AG04450 (cell line): ENCODE measurements at places on chromosomes 11 and 22.

- no peak for DNase-seq
Measured at GRCh38 chr11:78949976-78950690, 375.5 kb upstream of the NARS2 start.

DNA sequence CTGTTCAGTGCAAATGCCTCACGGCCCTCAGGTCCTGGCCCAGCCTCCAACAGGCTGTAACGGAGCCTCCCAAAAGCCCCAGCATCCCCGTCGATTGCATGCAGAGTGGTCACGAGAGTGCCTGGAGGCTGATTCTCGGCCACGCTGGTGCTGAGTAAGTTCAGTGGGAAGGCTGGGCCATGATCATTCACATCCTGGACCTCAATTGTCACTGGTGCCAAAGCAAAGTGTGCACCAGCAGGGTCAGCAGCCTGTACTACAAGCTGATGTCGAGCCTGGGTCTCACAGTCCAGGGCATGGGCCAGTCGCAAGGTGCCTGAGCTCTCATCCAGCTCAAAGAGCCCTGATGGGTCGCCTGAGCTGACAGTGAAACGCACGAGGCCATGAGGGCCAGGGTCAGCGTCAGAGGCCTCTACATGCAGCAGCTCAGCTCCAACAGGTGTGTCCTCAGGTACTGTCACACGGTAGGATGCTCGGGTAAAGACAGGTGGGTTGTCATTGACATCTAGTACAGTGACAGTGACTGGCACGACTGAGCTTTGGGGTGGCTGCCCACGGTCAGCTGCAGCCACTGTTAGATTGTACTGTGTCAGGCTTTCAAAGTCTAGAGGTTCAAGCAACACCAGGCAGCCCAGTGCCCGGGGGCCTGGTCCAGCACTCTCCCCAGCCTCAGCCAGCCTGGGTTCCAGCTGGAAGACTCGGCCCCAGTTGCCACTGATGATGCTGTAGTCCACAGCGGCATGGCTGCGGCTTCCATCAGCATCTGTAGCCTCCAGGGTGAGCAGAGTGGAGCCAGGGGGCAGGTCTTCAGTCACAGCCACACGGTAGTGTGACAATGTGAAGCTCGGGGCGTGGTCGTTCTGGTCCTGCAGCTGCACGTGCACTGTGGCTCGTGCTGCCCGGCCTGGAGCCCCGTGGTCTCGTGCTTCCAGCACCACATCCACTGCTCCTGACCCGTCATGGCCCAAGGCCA lies 4.5 kb upstream of the TPP1 start:
- DNase-seq: no peak

- DNase-seq: no peak
Measured at GRCh38 chr11:17389211-17389956, 925 bp upstream of the KCNJ11 start.

GRCh38 chr11:7320306-7320705 lies 68.6 kb downstream of the SYT9 start:
- no peak for DNase-seq

DNA sequence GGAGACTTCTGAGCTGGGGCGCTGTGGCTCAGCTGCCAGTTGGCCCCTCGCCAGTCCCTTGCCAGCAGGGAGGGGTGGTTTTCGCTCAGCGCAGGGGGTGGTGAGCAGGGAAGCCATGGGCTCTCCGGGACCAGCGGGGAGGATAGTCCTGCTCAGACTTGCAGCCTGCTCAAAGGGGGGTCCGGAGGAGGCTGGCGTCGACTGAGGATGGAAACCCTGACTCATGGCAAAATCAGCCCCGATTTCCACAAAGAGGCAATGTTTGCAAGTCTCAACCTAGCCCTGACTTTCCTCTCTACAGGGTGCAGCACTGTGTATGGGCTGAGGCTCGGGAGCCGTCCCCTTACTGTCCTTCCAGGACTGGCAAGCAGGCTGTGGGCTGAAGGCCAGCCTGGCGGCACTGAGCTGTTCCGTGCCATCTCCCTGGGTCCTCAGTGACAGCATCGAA lies 35.1 kb downstream of the FBLN1 start:
- DNase-seq: peak; percentile 59

DNA sequence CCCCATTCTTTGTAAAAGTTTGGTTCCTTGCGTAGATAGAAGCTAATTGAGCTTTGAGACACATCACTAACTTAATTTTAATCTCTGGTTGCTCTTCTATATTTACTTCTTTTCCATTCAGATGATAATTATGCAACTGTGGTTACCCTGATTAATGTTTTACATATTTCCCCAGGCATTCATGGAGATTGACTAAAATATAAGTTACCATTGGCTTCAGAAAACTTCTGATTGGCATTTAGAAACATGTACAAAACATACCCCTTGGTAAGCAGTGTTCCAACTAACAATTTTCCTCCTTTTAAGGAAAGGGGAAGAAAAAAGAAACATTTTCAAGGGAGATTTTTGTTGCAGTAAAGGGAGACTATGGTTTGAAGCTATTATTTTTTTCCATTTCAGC lies 43.9 kb downstream of the FAT3 start:
- DNase-seq: no peak

DNA sequence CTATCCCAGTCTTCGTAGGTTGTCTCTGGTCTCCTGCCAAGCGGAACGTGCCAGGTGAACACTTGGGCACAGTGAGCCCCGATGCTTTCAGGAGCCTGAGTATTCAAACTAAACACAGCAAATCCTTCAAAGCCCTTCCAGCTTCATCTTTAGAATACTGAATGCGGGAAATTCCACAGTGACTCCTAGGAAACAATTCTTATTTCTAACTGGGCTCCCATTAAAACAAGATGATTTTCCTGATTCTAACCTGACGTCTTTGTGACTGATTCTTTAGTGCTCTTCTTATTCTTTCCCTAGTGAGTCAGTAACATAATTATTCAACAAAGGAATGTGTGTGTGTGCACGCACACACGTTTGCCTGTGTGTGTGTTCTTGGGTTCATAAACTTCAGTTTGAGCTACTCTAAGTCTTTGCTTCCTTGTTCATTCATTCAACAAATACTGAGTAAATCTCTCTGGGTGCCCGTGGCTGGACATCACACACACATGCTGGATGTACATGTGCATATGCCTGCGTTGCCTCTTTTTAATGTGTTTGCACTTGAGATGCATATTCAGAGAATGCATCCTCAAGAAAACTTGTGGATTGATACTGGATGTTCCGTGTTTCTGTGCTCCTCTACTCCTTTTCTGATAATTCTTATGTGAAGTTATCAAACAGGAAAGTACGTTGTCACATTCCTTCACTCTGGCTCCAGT lies 134.5 kb downstream of the WNT7B start:
- peak; percentile 15 for DNase-seq

- no peak for DNase-seq
Measured at GRCh38 chr22:28956506-28956905, 73.1 kb downstream of the ZNRF3 start.

DNA sequence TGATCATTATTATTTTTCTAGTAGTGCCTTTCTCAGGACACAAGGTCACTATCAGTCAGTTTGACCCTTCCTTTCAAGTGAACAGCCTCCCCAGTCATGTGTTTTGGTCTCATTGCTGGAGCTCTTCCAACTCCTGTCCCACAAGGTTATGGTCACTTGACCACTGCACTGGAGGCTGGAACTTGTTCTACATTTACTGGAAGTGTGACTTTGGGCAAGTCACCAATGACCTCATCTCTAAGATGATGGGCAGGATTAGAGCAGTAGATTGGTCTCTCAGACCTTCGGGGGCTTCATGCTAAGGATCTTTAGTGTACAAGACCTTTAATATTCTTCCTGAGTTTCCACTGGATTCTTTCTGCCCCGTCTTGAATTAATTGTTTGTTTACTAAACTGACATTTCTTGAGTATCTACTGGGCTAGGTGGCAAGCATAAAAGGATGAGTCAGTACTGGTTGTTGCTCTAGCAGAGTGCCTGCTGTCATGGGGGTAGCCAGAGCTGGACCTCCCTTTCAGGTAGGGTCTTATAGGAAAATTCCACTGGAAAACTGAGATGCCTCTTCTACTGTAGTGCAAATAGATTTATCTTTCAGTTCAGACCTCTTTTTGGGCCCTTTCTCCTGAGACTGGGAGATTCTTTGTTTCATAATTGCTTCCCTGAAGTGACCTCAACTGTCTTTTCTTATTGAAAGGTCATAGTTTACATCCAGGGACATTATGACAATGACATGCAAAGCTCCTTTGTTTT lies 106.8 kb downstream of the GRAMD1B start:
- no peak for DNase-seq

GRCh38 chr11:126268361-126268707 lies 361 bp downstream of the SRPRA start:
- no peak for DNase-seq

DNA sequence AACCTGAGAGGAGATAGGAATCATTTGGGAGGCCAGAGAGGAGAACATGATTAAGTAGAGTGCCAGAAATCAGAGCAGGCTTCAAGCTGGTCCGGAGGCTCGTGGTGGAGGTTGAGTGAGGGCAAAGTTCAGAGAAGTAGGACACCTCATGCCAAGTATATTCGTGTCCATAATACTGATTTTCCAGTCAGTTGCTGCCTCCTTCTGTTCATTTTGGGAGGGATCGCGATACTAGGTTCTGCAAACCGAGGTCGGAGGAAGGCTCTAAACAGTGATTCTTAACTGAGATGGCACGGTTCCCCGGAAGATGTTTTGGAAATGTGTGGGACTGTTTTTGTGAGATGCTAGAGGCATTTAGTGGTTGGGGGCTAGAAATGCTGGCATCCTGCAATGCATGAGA lies 13.6 kb upstream of the CD3E start:
- no peak for DNase-seq

DNA sequence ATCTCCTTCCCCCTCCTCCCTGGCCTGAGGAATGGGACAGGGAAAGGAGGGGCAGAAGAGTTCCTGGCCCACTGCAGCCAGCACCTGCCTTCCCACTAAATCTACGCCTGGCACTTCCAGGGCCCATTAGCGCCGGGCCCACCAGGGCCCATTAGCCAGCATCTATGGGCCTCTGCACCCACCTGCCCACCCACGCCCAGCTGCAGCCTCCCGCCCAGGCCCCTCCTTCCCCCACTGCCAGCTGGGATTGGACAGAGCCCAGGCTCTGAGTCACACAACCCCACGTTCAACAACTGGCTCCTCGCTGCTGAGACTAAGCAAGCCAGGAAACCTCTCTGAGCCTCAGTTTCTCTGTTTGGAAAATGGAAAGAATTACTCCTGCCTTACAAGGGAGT lies 48.7 kb downstream of the CYTH4 start:
- DNase-seq: peak; percentile 32

DNA sequence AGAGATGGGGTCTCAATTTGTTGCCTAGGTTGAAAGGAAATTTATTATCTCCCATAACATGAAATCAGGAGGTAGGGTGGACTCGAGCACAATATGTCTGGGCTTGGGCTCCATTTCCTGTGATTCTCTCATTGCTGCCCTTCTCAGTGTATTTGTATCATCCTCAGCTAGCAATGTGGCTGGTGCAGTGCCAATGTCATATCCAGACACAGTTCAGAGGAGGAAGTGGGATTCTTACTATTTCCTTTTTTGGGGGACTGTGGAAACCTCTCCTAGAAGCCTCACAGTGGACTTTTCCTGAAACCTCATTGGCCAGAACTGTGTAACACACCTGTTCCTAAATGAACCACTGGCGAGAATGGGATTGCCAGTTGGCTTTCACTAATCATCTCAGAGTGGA lies 21.0 kb upstream of the SWAP70 start:
- DNase-seq: no peak

DNA sequence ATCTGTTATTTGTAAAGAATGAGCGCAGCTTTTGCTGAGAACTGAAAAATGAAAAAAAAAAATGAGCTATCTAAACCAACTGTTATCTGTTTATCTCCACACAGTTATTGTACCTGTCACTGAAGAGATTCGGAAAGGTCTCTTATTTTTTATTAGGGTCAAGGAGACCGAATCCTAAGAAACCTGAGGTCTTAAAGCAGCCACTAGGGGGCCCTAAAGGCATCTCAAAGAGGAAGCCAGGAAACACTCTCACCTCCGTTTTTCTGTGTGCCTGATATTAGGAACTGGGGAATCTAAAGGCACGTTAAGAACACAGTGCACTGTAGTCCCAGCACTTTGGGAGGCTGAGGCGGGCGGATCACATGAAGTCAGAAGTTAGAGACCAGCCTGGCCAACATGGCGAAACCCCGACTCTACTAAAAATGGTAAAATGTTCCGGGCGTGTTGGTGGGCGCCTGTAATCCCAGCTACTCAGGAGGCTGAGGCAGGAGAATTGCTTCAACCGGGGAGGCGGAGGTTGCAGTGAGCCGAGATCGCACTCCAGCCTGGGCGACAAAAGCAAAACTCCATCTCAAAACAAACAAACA lies 3.5 kb upstream of the LARGE1 start:
- peak; percentile 23 for DNase-seq

DNA sequence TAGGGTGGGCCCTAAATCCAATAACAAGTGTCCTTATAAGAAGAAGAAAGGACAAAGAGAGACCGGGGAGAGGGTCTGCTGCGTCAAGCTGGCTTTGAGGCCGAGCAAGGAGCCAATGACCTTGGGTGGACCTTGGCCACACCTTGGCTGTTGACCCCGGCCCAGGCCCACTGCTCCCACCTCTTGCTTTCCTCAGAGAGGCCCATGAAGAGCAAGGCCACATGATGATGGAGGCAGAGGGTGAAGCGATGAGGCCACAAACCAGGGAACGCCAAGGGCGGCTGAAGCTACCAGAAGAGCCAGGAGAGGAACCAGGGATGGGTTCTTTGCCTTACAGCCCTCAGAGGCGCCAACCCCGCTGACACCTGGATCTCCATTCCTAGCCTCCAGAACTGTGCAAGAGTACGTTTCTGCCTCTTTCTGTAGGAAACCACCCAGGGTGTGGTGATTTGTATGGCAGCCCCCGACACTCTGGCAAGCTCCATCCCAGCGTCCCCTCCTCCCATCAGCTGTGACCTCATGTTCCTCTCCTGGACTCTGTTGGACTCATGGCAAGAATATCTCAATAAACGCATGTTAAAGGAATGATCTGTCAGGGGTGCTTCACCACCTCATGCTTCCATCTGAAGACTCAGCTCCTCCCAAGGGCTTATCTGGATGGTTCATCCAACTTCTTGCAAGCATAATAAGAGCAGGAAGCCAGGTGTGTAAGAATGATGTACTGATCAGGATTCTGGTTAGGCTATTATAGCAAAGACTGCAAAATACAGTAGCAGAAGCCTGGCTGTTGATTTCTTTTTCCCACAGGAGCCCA lies 41.6 kb upstream of the LINC01488 start:
- DNase-seq: no peak

DNA sequence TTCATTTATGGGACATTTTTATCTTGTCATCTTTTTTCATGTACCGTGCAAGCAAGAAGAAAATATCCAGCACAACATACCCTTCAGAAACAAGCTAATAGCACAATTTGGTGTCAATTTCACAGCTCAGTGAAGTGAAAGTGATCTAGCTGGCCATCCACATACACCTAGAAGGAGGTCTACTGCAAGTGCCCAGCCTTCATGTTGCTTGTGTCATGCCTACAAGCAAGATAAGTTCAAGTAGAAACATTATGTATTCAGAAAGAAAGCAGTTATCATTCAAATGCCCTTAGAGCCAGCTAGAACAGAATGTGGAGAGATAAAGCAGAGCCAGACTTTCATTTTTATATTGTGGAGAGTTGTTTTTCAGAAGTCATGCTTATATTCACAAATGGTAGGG lies 325.7 kb upstream of the PITPNB start:
- no peak for DNase-seq

GRCh38 chr11:67055812-67056211 lies 835 bp upstream of the RHOD start:
- DNase-seq: no peak

- no peak for DNase-seq
Measured at GRCh38 chr22:25130462-25130861, 69.2 kb upstream of the CRYBB3 start.
